ENCODE measurements at places on chromosomes 11 and 22.

DNA sequence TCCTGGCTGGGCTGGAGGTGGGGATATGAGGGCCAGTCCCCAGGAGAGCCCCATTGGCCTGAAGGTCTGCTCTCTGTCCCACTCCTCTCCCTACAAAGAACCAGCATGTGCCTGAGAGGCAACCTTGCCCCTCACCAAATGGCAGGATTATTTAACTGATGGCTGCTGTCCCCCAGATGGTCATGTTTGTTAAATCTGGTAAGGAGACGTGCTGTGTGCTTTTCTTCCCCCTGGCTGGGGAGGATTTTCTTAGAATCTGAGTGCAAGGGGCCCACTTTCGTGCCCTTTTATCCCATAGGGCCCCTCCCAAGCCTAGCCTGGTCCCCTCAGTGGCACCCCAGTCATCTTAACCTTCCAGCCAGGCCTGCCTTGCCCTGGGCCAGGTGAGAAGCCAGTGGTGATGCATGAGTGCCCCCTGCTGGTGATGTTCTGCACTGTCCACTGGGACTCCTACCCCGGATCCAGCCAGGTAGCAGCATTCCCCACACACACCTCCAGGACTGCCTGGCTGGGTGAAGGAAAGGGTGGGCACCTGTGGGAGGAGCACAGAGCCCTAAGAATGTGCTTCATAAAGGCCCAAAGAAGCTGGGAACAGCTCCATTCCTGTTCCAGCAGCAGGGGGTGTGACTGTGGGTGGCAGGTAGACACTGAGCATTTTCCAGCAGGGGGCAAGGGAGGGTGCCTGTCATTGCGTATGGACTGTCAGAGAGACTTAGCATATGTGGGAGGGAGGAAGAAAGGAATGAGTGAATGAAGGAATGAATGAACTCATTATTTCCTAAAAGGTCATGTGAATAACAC lies 28.9 kb downstream of the MFNG start:
- DNase-seq, result peak; percentile 23

GRCh38 chr11:34160049-34160721 lies 54.8 kb downstream of the NAT10 start:
- DNase-seq, result no peak

GRCh38 chr11:95483339-95483738 lies 252.3 kb upstream of the SESN3 start:
- DNase-seq, result no peak

- DNase-seq, result no peak
These were observed 420.9 kb downstream of the METTL15 start for GRCh38 chr11:28529046-28529445.

GRCh38 chr11:15883455-15883920 lies 472.9 kb downstream of the SOX6 start:
- no peak for DNase-seq

- peak; percentile 69 for DNase-seq
These were observed 20.8 kb upstream of the ZBED5 start for GRCh38 chr11:10878408-10879214.

GRCh38 chr11:7559398-7560283 lies 45.8 kb downstream of the PPFIBP2 start:
- no peak for DNase-seq

DNA sequence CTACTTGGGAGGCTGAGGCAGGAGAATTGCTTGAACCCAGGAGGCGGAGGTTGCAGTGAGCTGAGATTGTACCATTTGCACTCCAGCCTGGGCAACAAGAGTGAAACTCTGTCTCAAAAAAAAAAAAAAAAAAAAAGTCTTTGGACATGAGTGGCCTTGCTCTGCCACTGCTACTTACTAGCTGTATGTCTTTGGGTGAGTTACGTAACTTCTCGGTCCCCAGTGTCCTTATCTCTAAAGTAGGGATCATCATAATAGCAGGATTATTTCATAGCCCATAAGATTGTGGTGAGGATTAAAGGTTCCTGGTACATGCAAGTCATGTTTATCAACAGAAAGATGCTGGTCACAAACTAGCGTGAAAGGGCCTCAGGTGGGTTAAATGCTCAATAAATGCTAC lies 53.9 kb upstream of the HEPHL1 start:
- DNase-seq, result no peak

- no peak for DNase-seq
These were observed 8.2 kb upstream of the PRSS23 start for GRCh38 chr11:86792150-86792549.

DNA sequence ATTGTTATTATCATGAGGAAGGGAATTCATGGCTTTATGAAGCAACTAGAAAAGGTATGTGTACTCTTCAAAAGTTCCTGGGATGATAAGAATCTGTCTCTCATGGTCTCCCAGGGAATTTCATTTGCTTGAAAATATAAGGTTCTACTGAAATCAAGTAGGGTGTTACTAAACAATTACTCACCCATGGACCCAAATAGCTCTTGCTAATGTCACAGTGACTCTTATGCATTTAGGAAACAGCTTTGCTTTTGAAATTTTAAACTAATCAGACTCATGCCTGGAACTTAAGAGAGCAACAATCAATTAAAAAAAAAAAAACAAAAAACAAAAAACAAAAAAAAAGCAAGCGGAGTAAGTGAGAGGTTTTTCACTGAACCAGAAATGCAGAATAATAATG lies 1546.3 kb upstream of the TENM4 start:
- peak; percentile 3 for DNase-seq

DNA sequence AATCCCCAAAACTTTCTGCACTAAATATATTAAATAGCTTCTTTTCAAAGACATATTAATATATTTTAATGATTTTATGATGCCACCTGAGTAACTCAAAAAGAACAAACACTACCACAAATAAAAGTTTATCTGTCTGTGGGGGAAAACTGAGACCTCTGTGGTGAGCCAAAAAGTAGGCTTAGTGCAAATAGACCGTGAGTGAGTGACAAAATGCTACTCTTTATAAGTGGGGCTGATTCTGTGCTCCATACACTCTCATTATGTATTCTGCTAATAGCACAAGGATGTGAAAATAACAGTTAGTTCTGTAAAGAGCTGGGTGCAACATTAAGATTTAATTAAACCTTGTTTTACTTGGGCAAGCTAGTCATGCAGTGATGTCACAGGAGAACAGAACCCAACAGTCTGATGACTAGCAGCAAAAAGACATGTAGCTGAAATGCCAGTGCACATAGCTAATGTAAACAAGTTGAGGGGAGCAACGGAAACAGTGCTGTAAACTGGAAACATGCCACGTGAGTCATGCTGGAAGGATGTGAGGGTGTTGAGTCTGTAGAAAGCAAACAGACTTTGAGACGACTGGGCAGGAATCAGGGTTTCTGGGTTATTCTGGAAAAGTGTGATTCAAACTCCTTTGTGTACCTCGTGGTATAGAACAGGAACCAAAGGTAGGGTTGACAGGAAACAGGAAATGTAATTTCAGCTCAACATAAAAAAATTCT lies 1130.4 kb downstream of the LRRC4C start:
- peak; percentile 97 for DNase-seq

GRCh38 chr11:70668204-70669202 lies 270.2 kb downstream of the CTTN start:
- DNase-seq, result peak; percentile 30

- peak; percentile 25 for DNase-seq
These were observed 286.2 kb upstream of the NARS2 start for GRCh38 chr11:78860720-78861422.

DNA sequence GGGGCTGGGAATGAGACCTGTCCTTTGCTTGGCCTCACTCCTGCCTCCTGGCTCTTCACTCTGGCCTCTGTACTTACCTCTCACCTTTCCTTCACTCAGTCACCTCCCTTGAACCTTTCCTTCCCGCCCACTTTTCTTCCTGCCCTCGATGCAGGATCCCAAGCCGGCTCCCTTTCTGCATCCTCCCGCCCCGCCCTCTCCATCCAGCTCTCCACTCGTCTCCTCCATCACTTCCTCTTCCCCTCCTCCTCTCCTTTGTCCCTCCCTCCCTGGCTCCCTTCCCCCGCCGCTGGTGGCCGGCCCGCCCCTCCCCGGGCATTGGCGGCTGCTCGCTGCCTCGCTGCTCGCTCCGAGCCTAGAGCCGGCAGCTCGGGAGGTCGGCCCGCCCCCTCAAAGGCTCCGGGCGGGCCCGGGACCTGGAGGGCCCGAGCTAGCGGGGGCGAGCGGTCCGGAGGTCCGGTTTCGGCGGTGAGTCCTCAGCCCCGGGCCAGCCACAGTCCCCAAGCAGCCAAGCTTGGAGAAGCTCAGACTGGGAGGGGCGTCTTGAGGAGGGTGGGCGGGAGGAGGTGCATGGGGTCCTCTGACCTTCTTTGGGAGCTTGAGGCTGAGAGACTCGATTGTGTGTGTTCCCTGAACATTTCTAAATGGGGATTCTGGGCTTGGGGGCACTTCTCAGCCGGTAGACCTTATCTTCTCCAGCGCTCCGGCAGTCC lies 13.8 kb downstream of the PHLDB1 start:
- DNase-seq, result peak; percentile 67

GRCh38 chr22:42324990-42325710 lies 54.7 kb upstream of the TCF20 start:
- DNase-seq, result no peak

- DNase-seq, result no peak
These were observed 9.6 kb upstream of the SC5D start for GRCh38 chr11:121282886-121283502.

DNA sequence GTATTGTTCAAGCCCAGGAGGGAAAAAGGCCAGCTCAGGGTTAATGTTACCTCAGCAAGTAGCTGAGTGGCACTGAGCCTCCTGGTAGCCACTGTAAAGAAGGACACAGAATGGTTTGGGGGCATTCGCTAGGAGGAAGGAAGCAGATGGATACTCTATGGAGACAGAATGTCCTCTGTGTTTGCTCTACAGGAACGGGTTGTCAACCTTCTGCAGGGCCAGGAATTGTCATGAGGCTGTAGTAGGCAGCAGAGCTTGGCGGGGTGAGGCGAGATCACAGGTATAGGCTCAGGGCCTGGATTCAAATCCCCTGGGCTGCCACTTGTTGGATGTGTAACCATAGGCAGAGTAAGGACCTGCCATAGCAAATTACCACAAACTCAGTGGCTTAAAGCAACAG lies 3.0 kb upstream of the LRRC75B start:
- DNase-seq, result no peak

DNA sequence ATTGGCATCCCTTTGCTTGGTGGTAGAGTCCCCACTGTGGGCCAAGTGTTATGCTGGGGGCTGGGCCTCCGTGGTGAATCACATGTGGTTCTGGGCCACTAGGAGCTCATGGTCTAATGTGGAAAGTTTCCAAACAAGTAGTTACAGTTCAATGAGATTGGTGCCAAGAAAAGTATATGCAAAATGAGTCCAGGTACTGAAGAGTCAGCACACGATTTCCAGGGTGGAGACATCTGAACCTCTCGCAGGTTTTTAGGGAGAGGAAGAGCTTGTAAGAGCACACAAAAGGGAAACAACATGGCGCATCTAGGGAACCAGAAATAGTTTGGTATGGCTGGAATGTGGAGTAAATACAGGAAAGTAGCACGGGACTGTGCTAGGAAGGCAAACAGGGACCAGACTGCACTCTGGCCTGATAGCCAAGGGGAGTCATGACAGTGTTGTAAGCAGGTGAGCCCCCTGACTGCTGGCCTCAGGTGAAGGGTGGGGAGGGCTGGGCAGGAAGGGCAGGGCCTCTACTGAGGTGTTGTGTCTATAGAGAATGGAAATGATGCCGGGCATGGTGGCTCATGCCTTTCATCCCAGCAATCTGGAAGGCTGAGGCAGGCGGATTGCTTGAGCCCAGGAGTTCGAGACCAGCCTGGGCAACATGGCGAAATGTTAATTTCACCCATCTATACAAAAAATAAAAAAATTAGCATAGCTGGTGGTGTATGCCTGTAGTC lies 12.6 kb downstream of the POLR2F start:
- no peak for DNase-seq

GRCh38 chr22:20952544-20953341 lies 14.3 kb upstream of the AIFM3 start:
- no peak for DNase-seq

DNA sequence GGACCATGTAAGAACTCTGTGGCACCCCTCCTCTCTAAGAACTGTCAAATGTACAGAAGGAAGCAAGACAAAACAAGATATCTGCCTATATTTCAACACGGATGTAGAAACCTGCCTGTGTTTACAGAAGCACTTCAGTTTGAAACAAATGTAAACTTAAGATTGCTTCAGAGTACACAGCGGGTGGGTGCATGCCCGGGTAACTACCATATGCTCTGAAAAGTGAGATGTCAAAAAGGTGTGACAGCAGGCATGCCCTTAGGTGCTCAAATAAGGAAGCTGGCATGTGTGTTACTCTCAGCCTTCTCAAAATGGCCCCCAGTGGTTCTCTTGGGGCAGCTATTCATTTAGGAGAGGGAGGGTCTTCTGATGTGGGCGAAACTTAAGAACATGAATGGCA lies 5.2 kb downstream of the ACP2 start:
- DNase-seq, result no peak

DNA sequence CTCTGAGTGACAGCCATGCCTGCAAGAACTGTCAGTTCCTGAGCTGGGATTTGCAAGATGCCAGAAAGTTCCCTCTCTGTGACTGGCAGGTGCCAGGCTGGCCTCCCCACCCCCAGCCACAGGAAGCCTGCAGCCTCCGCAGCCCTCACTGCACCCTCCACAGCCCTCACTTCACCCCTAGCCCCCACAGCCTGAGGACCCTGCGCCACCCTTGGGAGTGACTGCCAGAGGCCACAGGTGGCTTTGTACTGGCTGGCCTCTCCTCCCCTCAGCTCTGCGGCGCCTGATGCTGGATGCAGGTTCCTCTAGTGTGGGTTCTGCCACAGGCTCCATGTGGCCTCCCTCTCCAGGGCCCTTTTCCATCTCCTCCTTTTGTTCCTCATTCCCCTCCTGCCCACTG lies 28.7 kb downstream of the MPPED1 start:
- no peak for DNase-seq

DNA sequence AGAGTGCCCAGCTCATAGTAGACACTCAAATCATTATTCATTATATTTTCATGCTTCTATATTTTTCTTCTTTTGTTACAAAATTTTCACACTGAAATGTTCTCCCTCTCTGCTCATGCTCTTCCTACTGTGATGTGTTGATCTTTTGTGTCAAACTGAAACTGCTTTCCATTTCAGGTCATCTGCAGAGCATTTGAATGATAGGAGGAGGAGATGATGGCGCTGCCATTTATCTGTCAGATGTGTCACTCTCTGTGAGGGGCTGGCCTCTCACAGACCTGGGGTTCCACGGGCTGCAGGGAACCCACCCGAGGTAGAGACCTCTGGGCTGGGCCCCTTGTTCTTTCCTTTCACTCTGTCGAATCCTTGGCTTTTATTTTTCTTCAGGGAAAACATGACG lies 41.1 kb downstream of the OR10A6 start:
- DNase-seq, result no peak

GRCh38 chr22:35552196-35552842 lies 11.7 kb downstream of the RASD2 start:
- DNase-seq, result peak; percentile 36

GRCh38 chr22:49972163-49973017 lies 11.8 kb downstream of the PIM3 start:
- DNase-seq, result no peak
